ENCODE measurements at places on chromosomes 1 and 21.
A peak's percentile ranks its signal among the peaks of the same experiment; 100 is the strongest.

DNA sequence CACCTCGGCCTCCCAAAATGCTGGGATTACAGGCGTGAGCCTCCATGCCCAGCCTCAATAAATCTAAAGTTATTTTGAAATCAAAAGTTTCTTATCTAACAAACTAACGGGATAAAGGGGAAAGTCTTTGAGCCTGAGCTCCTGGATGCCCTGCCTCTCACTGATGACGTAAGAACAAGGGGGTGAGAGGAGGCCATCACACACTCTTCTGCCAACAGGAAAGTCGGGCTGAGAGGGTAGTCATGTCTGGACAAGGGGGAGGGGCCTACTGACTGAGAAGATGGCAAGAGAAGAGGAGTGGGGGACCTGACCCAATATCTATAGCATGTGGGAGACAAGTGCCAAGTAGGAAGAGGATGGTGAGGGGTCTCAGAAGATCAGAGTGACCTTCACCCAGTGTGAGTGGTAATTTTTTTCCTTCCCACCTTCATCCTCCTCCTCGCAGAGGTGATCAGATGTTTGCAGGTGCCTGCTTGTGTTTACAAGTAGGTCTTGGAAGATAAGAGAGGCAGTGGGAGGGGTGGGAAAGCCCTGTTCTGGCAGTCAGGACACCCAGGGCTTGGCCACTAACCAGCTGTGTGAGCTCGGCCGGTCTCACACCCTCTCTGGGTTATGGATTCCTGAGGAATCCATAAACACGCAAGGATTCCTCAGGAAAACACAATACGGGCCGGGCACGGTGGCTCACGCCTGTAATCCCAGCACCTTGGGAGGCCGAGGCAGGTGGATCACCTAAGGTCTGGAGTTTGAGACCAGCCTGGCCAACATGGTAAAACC is 9.6 kb downstream of the UQCRHL start:
- no peak for DNase-seq

GRCh38 chr21:18772404-18772803 is 368.8 kb upstream of the TMPRSS15 start:
- no peak for DNase-seq

DNA sequence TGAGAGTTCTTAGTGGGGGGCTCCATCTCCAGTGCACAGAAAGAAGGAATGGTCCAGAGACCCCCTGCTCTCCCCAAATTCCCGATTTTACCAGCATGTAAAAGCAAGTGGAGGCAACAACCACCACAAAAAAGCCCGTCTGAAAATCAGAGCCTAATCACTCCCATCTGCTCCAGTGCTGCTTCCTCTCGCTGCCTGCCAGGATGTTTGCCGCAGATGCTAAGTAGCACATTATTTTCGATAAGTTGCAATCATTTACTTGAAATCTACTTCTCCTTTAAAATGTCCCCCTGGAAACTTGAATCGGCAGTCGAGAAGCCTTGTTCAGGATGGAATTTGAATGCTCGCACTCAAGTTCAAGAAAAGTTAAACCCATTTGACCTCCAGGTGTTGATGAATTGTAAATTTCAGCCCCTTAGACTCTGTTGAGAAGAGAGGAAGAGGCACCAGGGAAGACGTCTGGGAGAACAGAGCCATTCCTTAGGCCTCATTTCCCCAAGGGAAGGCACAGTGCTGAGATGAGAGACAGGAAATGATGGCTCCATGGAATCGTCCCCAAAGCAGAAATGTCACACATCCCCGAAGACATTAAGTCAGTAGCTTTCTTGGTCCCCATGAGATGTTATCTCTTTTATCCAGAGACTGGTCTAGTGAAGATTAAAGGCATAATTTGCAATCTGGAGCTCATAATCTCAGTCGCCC is 221.3 kb downstream of the PBX1 start:
- DNase-seq, result no peak

DNA sequence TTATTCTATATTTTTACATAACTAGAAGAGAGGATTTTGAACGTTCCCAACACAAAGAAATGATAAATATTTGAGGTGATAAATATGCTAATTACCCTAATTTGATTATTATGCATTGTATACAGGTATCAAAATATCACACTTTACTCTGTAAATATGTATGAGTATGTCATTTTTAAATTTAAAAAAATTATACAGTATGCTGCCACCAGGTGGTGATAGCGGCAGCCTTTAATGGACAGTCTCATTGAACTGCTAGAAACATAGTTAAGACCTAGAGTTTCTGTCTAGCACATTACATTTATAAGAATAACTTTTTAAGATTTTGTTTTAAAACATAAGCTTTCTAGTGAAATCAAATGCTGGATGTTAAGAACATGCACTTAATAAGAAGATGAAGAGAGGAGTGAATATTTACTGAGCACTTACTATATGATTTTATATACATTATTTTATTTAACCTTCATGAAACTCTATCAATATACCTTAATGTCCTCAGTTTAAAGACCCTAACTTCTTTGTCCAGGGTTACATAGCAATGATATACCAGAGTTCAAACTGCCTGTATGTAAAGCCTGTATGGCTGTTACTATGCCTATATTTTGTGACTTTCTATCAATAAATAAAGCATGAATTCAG is 207.1 kb downstream of the NUF2 start:
- peak; percentile 5 for DNase-seq

GRCh38 chr1:54927472-54928240 is 40.7 kb upstream of the DHCR24 start:
- peak; percentile 24 for DNase-seq

DNA sequence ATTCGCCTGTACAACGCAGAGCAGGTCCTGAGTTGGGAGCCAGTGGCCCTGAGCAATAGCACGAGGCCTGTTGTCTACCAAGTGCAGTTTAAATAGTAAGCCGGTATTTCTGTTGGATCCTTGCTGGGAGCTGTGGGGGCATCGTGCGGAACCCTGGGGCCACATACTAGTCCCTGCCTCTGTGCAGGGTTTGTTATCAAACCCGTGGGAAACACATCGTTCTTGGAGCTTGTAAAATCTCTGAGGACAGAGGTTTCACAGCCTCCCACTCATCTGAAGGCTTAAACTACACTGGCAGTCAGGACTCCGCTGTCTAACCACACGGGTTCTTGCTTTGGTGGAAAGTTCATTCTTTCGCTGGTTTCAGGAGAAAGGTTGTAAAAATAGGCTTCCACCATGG is 11.7 kb downstream of the IFNGR2 start:
- DNase-seq, result no peak

DNA sequence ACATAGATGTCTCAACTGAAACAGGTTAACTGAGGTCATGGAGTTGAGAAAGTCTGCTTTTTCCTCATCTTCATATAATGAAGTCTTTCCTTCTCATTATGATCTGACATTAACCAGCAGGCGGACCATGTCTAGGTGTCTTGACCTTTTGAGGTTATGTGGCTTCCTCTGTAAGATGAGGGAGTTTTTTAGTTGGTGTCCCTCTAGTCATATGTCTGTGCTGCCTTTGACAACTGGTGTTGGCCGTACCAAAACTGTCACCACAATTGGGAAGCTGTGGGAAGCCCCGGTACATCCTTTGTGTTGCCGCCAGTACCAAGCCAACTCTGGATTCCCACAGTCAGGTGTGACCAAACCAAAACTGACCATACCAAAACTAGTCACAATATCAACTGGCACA is 105.1 kb downstream of the PBX1 start:
- no peak for DNase-seq

DNA sequence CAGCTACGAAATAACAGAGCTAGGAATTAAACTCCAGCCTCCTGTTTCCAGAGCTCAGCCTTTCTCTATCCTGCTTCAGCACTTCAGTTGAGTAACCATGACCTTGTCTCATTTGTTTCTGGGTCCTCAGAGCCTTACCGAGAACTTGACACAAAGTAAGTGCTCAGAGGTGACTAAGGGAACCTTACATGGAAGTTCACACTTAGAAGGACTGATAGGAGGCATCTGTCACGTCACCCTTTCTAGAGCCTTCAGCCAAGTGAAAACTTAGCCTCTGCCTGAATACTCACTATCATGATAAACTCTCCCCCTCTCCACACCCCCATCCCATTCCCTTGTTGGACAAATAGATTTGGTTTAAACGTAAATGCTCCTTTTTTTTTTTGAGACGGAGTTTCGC is 9.8 kb upstream of the LUZP1 start:
- DNase-seq, result no peak

DNA sequence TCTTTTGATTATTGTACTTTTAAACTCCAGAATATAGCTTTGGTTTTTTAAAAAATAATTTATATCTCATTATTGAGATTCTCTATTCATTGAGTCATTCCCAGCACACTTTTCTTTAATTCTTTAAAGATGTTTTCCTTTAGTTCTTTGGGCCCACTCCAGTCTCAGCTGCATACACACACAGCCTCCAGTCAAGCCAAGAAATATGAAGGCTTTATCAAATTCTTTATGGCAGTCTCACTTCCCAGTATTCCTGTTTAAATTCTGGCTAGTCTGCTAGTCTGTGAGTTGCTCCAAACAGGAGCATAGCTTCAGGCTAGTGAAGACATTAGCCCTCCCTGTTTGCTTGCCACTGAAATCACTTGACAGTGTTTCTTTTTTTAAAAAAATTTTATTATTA is 61.2 kb downstream of the CRP start:
- no peak for DNase-seq

DNA sequence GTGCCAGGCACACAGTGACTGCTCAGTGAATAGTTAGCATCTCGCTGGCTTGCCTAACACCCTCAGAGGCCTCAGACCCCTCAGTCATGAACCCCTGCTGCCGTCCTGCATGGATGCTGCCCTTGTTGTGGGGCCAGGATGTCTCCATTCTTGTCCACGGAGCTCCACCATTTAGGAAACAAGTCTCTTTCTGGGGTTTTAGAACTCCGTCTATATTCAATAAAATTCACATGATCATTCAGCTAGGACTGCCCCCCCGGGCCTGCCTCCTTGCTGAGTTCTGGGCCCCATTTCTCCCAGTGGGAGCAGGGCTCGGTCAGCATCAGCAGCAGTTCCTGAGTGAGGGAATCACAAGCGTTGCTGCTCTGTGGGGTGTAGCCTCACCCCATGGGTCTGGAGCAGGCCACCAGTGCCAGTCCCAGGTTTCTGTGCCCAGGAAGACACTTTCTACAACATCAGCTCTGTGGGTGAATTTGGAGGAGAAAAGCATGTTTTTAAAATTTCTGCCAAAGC is 134.1 kb downstream of the RHOU start:
- no peak for DNase-seq

DNA sequence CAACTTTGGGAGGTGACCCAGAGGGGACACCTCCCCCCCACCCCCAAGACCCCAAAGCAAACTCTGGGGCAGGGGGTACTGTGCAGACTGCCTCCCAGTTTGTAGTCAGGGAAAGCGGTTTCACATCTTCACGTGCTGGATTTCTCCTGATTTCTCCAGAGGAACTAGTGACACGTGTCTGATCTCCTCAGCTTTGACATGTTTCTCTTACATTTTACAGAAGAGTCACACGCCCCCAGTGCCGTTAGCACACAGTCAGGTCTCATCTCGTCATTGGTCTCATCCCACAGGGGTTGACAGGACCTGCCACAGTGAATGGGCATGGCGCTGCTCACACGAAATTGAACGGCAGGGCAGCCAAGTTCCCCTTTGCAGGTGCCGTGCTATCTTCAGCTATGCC is 11.8 kb downstream of the PDPN start:
- DNase-seq, result no peak

GRCh38 chr1:241557551-241558193 is 25.5 kb downstream of the KMO start:
- DNase-seq, result no peak

GRCh38 chr21:42308161-42308913 is 6.9 kb downstream of the TFF3 start:
- DNase-seq, result no peak

DNA sequence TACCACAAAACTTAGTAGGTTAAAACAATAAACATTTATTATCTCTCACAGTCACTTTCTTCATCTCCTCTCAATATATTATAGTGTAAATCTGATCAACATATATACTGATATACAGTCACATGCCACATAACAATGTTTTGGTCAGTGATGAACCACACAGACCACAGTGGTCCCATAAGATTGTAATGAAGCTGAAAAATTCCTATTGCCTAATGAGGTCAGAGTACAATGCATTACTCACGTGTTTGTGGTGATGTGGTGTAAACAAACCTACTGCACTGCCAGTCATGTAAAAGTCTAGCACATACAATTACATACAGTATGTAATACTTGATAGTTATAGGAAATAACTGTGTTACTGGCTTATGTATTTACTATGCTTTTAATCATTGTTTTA is 30.1 kb downstream of the OLFML3 start:
- no peak for DNase-seq

- DNase-seq, result no peak
Measured at GRCh38 chr1:84086616-84087015, 57.5 kb upstream of the PRKACB start.

DNA sequence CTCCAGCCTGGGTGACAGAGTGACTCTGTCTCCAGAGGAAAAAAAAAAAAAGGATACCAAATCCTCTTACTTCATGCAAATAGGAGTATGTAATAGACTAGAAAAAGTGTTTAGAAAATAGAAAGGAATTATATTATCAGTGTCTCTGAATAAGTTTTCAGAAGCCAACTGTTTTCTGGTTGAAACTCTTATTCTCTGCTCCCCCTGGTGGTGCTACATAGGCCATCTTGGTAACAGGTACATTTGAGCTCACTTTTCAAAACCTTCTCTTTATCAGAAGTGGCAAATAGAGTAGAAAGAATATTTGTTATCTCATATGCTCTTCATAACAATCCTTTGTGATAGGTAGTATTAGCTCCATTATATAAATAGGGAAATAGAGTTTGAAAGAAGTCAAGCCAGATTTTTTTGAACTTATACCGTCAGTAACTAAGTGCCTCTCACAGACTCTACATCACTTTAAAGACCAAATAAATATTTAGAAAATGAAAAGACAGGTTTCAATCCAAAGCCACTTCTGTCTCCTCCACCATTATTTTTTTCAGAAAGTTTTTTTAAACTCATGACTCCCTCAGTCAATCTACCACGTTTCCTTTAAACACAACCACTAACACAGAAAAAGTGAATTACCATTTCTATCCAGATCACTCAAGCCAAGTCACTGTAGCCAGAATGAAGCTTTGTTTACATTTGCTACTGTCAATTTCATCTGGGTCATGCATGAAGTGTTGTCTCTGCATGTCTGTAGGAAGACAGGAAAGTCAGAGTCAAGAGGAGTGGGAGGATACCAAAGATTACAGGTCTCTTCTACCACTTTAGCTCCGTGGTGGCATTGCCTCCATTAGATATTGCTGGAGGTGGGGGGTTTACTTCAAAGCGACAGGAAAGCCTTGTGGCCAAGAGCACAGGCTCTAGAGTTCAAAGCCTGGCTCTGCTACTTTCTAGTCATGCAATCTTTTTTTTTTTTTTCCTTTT is 45.6 kb downstream of the IL23R start:
- peak; percentile 30 for DNase-seq

- DNase-seq, result no peak
Measured at GRCh38 chr21:21034036-21034435, 35.8 kb downstream of the NCAM2 start.

DNA sequence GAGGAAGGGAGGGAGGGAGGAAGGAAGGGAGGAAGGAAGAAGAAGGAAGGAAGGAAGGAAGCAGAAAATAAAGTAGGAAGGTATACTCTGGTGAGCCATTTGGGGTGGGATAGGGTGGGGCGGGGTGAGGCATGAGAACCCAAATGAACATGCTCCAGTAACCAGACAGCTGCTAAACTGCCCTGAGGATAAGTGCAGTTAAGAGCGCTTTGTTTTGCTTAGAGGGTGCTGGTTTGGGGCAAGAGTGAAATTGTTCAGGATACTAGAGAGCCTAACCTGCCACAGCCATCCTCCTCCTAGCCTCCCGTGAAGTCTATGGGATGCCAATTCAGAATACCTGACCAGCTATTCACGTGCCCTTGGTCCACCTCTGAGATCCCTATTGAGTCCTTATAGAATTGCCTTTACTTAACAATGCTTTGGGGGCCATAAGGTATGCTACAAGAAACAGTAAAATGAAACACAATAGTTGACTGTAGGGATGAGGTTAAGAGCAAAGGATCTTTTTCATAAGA is 59.0 kb upstream of the ATF3 start:
- DNase-seq, result no peak

Measured in NCI-H2029 (cell line).